ENCODE measurements at places on chromosomes 2 and 18.
A peak's percentile ranks its signal among the peaks of the same experiment; 100 is the strongest.

GRCh38 chr2:65922794-65923193 is 490.4 kb upstream of the SPRED2 start:
- no peak for DNase-seq

DNA sequence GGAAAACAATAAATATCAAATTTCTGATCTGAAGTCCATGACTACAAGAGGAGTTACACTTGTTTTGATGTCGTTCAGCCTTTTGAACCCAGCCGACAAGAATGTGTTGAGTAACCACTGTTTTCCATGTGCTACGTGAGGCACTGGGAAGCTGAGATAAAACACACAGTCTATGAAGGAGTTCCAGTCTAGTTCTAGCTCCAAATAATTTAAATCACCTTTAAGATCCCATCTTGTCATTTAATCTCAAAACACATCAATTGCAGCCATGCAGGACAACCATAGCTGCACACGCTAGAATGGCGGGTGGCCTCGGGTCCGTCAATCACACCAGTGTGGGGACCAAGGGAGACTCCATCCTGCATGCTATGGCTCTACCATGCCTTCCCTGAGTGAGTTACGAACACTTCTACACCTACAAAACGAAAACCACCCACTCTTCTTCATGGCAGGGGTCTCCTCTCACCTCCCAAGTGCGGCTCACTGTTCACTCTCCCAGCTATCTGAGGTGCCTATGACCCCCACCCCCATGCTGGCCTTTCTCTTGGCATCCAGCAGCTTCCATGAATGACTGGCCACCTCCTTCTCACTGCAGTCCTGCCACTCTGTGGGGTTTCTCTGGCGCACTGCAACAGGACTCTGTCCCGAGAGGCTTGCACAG is 3.8 kb downstream of the FHL2 start:
- no peak for DNase-seq

- no peak for DNase-seq
Measured at GRCh38 chr2:28613633-28614501, 118.0 kb downstream of the PLB1 start.

- no peak for DNase-seq
Measured at GRCh38 chr2:177893880-177894279, 178.7 kb downstream of the PDE11A start.

DNA sequence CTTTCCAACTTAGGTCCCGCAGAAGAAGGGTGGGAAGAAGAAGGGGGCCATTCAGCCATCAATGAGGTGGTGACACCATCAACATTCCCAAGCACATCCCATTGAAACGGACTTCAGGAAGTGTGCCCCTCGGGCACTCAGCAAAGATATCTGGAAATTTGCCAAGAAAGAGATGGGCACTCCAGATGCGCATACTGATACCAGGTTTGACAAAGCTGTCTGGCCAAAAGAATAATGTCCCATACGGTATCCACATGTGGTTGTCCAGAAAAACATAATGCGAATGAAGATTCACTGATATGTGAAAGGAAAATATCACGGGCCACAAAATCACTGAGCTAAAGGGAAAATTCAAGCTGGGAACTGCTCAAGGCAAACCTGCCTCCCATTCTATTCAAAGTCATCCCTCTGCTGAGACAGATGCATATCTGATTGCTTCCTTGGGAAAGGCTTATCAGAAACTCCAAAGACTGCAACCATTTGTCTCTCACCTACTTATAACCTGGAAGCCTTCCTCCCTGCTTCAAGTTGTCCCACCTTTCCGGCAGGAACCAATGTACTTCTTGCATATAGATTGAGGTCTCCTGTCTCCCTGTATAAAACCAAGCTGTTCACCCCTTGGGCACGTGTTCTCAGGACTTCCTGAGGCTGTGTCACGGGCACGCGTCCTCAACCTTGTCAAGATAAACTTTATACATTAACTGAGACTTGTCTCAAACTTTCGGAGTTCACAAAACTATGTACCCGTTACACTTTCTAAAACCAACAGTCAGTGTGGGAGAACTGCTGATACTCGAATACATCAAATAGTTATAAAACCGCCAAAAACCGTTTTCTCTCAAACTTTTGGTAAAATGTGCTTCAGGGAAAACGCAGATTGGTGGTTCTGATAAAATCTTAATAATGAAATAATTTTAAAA is 1.3 kb upstream of the PDK1 start:
- no peak for DNase-seq

GRCh38 chr2:69244882-69245281 is 142.1 kb downstream of the GFPT1 start:
- DNase-seq: no peak

DNA sequence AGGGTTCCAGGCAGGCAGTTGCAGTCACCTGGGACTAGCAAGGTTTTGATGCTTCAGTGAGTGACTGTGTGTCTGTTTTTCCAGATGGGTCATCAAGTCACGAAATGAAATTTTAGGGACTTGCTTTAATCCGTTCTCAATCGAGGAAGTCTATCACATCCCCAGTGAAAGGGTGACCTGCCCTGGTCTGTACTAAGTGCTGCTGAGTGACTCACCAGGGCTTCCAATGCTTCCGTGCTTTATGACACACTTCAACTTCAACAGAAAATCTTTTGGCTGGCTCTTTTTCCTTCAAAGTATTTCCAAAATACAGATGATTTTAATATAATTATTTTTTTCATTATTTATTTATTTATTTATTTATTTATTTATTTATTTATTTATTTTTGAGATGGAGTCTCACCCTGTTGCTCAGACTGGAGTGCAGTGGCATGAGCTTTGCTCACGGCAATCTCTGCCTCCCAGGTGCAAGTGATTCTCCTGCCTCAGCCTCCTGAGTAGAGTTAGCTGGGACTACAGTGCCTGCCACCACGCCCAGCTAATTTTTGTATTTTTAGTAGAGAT is 18.4 kb downstream of the TFCP2L1 start:
- no peak for DNase-seq

GRCh38 chr2:120224256-120224655 is 1.1 kb upstream of the TMEM185B start:
- DNase-seq: no peak

DNA sequence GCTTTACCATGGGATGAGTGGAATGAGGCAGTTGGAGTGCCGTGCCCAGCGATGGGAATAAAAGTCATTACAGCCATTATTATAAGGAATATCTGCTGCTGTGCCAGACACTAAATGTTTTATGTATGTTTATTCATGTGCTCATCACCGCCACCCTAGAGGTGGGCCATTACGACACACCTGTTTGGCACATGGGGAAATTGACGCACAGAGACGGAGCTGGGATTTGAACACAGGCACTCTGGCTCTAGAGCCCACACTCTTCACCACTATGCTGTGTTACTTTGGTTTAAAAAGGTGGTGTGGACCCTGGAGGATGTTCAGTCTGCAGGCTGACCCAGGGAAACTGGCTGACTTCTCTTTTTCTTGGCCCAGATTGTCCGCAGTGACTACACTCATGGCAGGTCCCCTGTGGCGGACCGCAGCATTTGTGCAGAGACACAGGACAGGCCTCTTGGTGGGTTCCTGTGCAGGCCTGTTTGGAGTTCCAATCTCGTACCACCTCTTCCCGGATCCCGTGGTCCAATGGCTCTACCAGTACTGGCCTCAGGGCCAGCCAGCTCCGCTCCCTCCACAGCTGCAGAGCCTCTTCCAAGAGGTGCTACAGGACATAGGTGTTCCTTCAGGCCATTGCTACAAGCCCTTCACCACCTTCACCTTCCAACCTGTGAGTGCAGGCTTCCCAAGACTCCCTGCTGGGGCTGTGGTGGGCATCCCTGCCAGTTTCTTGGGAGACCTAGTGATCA is 1.6 kb downstream of the TMEM177 start:
- DNase-seq: no peak

- DNase-seq: no peak
Measured at GRCh38 chr18:40485318-40485717, 1469.7 kb upstream of the PIK3C3 start.

DNA sequence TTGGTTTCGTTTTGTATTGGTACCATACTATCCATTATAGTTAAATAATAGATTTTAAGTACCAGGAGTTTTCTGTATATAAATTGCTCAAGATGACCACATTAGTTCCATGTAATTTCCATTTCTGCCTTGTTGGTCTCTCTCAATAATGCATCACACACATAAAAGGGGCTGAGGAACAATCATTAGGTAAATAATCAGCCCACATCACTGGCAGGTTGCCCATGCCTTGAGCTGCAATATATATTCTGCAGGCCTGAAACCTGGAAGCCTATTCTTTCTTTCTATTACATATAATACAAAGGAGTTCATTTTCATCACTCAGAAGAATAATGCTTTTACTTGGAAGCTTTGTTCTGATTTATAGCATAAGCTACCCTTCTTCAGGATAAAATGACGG is 616.1 kb upstream of the PKDCC start:
- peak; percentile 50 for DNase-seq

- no peak for DNase-seq
Measured at GRCh38 chr18:11501352-11501751, 108.0 kb upstream of the SLC35G4 start.

GRCh38 chr2:41927581-41928264 is 120.1 kb upstream of the PKDCC start:
- DNase-seq: no peak

DNA sequence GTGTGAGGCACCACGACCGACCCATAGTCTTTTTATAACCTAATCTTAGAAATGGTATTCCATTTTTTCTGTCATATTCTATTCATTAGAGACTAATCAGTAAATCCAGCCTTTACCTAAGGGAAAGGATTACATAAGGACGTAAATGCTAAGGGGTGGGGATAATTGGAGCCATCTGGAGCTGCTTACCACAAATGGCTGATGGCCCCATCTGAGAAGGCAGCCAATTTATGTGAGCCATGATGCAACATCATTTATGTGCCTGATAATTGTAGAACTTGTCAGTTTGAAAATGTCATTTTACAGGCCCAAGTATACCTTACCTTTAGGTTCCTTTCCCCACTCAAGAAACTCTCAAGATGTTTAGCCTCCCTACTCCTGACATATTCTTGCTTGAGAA is 44.0 kb downstream of the ARHGEF33 start:
- DNase-seq: no peak

DNA sequence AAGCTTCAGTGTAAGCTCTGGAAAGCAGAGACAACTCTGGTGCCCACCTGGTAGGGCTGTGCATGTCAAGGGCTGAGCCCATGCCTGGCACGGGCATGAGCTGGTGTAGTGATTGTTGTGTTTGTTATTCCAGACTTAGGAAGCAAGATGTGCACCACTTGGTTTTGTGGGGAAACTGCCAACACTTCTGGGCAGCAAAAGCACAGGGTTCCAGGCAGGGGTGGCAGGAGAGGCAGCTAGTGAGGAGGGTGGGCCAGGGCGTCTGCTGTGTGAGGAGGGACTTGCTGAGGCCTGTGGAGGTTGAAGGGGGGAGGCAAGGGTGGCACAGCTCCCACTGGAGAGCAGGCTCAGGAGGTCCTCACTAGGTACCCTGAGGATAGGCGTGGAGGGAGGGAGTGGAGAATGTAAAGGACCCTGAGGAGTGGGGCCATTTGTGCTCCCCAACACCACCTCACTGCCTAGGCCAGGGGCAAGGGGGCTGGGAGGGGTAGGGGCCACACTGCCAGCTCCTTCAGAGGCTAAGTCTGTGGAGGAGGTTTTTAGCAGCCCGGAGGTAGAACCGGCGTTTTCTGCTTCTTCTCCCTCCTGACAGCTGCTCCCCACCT is 104.0 kb upstream of the POU3F3 start:
- no peak for DNase-seq

DNA sequence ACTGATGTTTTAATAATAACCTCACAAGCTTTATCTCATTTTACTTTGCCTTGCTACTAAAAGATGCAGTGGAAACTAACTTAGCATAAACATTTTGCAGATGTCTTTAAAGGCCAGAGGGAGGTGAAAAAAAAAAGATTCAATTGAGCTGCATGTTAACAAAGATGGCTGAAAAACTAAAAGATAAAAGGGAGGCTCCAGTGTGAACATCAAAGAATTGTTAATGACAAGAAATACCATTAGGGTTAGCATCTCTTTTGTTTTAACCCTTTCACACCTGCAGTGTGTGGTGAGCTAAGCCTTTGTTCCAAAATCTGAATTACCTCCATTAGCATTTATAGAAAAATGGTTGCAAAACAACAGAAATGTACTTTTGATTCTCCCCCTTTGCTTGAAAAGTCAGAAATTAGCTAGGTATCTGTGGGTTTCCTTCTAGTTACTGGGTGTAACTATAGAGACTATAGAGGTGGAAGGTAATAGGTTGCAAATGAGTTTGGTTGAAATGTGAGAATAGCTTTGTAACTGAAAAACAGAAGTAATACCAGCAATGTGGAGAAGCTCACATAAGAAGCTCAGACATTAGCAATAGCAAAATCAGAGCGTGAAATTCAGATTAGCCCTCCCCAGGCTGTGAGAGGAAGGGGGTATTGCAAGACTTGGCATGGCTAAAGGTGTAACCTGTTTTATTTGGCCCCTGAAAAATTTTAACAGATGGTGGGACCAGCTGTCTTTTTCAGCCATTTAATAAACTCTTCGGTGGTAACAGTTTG is 34.8 kb upstream of the SP5 start:
- DNase-seq: no peak

DNA sequence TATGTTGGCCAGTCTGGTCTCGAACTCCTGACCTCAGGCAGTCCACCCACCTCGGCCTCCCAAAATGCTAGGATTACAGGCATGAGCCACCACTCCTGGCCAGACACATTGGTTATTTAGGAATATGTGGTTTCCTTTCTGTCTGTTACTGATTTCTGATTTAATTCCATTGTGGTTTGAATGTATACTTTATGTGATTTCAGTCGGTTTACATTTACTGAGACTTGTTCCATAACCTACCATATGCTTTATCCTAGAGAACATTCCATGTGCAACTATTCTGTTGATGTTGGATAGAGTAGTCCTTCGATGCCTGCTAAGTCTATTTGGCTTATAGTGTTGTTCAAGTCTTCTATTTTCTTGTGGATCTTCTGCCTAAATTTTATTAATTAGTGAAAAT is 1.6 kb upstream of the CCL20 start:
- no peak for DNase-seq

GRCh38 chr2:224190936-224191270 is 151.8 kb upstream of the SERPINE2 start:
- DNase-seq: no peak

GRCh38 chr2:161754379-161754778 is 130.2 kb downstream of the SLC4A10 start:
- no peak for DNase-seq

DNA sequence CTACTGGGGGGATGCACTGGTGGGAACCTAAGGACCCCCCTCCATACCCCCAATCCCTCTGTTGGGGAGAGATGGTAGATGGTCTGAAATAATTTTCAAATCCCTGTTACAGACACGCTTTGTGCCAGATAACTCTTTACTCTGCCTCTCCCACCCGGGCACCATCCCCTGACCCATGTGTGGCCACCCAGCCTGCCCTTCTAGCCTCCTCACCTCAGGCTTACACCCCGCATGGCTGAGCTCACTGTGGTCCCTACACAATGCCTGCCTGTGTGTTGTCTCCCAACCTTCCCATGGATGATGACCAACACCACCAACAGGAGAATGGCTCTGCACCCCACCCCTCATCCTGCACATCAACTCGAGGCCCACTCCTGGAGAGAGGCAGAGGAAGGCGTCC is 15.0 kb downstream of the SPEG start:
- DNase-seq: no peak

Data from NCI-H1092 (cell line).